ENCODE measurements at places on chromosomes 11 and 22. TPM values are rescaled to one million over a fixed set of nuclear protein-coding genes. Genes with fewer than 3 reads are reported as not detected.

Gene KCNJ1
- total RNA-seq: not detected

Gene NXPE2
- not detected for total RNA-seq

Gene CRYBB2
- total RNA-seq: not detected

GRCh38 chr22:37470087-37470445 is 16.1 kb downstream of the MFNG start:
- no peak for DNase-seq

Gene MMP27
- not detected for total RNA-seq

Data from NCI-H460 (cell line).